ENCODE measurements at places on chromosomes 16 and 17. TPM values are rescaled to one million over a fixed set of nuclear protein-coding genes. Genes with fewer than 3 reads are reported as not detected.

RGS11 gene
- total RNA-seq: 0.46 TPM

GRCh38 chr16:75593308-75593707 lies 27.1 kb downstream of the GABARAPL2 start:
- no peak overlapping the region for H3K4me3 ChIP-seq
- H3K36me3 ChIP-seq: peaks cover 21% of the 10 kb centered on the region
- H3K27ac ChIP-seq: no peak overlapping the region
- DNase-seq: no peak
- peaks cover 8% of the 10 kb centered on the region for H3K4me1 ChIP-seq
- no peaks in the 10 kb centered on the region for H3K27me3 ChIP-seq

GRCh38 chr17:80516171-80516932 lies 28.3 kb upstream of the RPTOR start:
- peaks cover 13% of the 10 kb centered on the region for H3K27me3 ChIP-seq
- no peak for DNase-seq
- no peak overlapping the region for H3K4me3 ChIP-seq
- H3K36me3 ChIP-seq: no peaks in the 10 kb centered on the region
- no peak overlapping the region for H3K27ac ChIP-seq

ARL17B gene
- 15.6 TPM for total RNA-seq

TUBG2 gene
- total RNA-seq: 12.6 TPM

Measured in activated T-helper 2 cell treated with anti-CD3 and anti-CD28 coated beads, Interferon-gamma antibody, Interleukin-2, Interleukin-4, amounts not matched to agents 10 μg/mL and 5 μg/mL and 100 μg/mL, durations not matched to agents 14 hours and 24 hours and 36 hours (primary cell).